ENCODE measurements at places on chromosomes 5 and 9.
A peak's percentile ranks its signal among the peaks of the same experiment; 100 is the strongest.

DNA sequence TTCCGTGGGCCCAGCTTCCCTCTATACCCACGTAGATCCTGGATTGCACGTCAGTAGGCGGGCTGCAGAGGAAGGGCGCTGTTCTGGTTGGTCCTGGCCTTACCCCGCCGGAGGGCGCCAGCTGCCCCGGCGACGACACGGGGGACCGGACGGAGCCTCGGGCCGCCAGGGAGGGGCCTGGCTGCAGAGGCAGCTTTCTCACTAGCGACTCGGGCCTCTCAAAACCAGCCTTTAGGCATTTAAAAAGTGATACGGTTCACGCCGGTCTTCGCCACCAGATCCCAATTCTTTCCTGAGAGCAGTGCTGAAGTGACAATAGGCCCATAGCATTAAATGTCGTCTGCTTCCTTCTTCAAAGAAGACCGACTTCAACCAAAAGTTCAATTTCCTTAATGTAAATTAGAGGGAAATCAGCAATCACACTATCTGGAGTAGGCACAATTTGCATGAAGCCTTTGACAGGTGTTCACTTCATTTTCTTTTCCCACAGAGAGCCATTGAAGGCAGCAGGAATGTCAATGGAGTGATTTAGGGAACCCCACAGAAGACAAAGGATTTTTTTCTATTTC is 17.6 kb upstream of the UBE2D2 start:
- peak; percentile 56 for DNase-seq

DNA sequence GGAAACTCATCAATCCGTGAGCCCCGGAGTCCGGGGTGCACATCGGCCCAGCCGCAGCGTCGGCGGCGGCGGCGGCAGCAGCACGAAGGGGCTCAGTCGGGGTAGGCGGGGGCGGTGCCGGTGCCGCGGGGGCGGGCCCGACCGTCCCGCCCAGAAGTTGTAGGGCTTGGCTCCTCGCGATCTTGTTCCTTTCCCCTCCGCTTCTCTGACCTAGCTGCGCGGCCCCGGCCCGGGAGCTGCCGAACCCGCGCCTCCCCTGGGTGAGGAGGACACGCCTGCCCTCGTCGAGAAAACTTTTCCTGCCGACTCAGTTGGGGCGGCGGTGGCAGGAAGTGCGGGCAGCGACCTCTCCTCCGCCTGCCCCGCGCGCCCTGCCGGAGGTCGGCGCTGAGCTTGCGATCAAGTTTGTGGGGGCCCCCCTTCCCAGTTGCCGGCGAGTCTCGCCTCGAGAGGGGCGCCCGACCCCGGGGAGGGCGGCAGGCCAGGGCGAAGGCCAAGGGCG is at the start of gene MAN2A1:
TSS of gene MAN2A1 (plus strand) at position 188 of the 502 bp plus-strand sequence. CDS start 491 bp downstream, outside the sequence.
- peak; percentile 74 for DNase-seq

- DNase-seq: peak; percentile 39
Measured at GRCh38 chr9:135992486-135993408, 31.6 kb upstream of the UBAC1 start.

DNA sequence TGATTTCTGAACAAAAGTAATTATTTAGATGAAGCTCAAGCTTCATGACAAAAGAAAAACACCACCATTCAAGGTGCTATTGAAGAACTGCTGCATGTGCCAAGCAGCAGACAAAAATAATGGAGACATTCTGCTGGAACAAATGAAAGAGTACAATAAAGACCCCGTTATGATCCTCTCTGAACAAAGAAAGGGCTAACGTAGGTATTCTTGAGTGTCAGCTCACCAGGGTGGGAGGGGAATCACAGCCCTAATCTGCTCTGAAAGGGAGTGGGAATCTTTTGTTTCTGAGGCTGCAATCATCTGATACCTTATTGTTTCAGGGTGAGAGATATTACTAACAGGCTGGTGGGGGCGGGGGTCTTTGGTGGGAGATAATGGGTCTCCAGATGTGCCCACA is 15.4 kb downstream of the CEMIP2 start:
- no peak for DNase-seq

DNA sequence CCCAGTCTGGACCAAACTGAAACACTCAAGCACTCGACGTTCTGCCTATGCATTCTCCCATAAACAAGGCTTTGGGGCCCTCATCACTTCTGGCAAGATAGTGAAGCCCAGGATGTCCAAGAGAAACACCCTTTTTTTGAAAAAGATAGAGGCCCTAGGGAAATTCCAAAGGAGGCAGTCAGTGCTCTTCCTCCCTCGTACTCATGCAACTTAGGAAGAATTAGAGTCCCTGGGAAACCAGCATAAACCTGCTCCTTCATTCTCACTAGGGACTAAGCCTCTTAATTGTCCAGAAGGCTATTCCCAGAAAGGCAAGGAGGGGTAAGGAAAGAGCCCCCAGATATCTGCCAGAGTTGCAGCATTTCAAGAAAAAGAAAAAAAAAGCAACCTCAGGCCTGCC is 7.8 kb upstream of the RUSC2 start:
- DNase-seq: no peak

DNA sequence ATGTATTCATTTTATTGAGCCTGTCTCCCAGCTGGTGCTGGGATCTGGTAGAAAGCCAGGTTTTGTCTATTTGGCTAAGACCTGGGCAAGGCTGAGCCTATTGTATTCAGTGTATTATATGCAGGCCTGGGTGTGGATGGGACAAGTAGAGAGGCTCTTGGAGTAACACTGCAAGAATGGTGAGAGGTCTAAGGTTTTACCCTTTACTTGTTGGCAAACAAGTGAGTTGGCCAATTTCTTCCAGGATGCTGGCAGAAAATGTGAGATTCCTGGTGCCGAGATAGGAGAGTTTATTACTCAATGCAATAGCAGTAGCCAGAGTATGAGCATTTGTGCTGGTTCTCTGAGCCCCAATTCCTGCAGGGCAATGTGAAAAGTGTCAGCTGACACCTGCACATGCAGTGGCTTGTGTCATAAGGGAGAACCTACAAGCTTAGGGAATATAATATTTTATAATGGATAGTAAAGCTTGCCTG is 141.7 kb upstream of the PRLR start:
- no peak for DNase-seq

GRCh38 chr9:129174102-129174723 is 3.8 kb downstream of the IER5L start:
- peak; percentile 87 for DNase-seq

DNA sequence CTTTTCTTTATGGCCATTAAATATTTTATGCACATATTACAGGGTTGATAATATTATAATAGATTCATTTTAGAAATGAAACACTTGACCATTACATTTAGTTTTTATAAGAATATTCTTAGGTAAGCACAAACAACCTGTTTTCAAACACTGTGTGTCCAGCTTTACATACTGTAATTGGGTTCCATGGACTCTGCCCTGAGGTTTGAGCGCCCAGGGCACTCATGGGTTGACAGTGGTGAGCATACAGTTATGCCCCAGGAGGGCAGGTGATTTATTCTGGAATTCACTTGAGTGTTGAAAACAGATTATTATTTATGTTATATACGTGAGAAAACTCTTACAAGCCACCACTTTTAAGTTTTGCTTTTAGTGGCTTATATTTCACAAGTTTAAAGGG is 33.7 kb downstream of the TRIO start:
- DNase-seq: no peak

- DNase-seq: peak; percentile 81
Measured at GRCh38 chr9:114989600-114990410, 59.4 kb upstream of the TNFSF8 start.

DNA sequence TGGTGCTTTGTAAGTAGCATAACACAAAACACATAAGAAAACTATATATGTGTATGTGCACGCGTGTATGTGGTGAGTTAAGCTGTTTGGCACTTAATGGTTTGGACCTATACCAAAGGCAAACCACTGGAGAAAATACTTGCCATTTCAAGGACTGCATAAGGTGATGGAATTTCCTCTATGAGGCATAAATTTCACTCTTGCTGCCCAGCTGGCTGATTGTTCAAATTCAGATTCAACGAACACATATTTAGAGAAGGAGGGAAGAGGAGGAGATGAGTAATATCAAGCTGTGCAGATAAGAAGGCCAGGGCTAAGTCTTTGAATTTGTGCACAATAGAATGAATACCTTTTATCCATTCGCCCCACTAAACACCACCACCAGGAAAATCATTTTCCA is 470.6 kb upstream of the MPDZ start:
- DNase-seq: no peak

DNA sequence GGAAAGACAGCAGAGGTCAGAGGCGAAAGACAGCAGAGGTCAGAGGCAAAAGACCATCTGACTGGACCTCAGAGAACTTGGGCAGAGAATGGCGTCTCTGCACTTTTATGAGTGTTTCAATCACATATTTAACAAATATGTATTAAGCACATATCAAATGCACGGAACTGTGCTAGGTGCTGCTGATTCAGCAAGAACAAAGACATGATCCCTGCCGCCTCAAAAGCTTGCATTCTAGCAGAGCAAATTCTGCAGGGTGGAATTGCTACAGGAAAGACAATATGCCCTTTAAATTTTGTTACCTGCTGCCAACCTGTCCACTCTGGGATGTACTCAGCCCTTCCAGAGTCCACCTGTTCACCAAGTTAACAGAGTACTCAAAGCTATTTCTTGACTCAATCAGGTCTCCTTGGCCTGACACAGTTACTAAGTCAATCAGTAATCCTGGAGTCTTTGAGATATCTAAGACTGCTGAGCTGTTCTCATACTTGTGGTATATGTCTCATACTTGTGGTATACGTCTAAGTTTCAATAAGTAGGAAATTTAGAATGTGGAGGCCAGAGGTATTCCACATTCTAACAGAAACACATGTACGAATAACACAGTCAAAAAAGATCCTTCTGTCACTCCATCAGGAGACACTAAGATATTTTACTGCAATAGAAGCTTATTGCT is 131.8 kb downstream of the GNAQ start:
- DNase-seq: no peak

GRCh38 chr5:122091936-122092600 is 14.0 kb upstream of the LOX start:
- no peak for DNase-seq

DNA sequence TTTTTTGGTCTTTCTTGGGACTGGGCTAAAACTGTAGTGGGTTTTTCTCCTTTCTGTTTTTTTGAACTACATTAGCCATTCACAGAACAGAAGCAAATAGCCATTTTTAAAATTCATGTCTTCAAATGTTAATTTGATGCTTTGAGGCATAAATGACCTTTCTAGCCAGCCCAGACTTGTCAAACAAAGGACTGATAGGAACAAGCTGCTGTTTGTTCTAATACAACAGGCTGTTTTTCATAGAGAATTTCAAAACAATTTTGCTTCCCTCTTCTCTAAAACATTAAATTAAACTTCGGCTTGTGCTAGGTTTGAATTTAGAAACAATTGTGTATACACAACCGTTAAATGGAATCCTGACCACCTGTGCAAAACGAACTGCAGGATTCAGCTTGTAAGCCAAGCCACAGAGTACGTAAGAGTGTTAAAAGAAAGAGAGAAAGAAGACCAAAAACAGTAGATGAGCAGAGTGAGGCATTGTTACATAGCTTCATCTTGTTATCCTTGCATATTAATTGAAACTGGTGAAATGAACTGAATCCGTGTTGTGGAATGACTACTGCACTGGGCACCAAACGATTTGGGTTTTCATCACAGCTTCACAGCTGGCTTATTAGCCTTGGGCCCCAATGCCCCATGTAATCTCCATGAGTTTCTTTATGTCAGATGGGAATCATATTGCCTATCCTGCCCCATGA is 100.0 kb downstream of the ZSWIM6 start:
- DNase-seq: no peak

- DNase-seq: no peak
Measured at GRCh38 chr5:155134130-155134529, 120.6 kb downstream of the KIF4B start.

GRCh38 chr9:10447036-10447435 is 165.8 kb downstream of the PTPRD start:
- DNase-seq: no peak

DNA sequence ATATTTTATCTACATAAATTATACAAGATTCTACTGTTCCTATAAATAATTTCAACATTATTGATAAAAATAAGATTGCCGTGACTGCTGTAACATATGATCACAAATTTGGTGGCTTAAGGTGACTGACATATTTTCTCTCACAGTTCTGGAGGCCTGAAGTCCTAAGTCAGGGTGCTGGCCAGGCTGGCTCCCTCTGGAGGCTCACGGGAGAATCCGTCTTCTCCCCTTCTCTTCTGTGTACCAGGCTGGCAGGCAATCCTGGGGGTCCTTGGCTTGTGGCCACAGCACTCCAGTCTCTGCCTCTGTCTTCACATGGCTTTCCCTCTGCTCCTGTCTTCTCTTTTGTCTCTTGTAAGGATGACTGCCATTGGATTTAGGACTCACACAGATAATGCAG is 31.7 kb upstream of the IRX2 start:
- no peak for DNase-seq

DNA sequence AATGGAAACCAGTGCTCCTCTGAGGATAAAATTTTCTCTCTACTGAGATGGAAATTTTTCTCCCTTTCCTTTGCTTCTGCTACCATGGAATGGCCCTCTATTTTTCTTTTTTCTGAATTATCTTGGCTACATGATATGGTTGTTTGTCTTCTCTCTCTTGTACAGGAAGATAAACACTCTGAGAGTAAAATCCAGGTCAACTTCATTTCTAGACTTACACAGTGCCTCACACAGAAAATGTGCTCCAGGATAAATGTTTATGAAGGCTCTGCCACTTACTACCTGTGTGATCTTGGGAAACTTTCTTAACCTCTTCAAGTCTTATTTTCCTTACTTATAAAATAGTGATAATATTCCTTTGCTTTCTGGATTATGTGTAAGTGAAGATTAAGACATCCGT is 153.9 kb downstream of the PRELID2 start:
- DNase-seq: no peak

GRCh38 chr5:109779036-109779735 is 89.5 kb downstream of the MAN2A1 start:
- no peak for DNase-seq

- DNase-seq: no peak
Measured at GRCh38 chr5:172642051-172642409, 967 bp downstream of the NEURL1B start.

DNA sequence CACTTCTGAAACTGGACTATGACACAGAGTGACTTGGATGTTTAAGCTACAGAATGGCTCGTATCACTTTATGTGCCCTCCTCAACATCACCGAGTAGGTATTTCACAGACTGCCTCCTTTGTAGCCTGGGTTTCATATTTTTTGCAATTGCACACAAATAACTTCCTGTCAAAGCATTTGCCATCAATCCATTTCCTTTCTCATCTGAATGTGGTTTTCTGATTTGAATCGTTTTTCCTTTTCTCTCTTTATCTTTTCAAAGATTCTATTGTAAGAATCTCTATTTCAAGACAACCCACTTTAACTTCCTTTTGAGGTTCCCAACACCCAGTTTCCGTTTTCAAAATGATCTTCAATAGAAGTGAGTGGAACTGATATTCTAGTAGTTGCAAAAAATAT is 563.8 kb upstream of the ARRDC3 start:
- no peak for DNase-seq

Data from activated CD4-positive, alpha-beta T cell treated with anti-CD3 and anti-CD28 coated beads, Interleukin-2, amount 50 U/mL, for 48 hours (primary cell).